ENCODE measurements at places on chromosomes 5 and 9. TPM values are rescaled to one million over a fixed set of nuclear protein-coding genes. Genes with fewer than 3 reads are reported as not detected.
A peak's percentile ranks its signal among the peaks of the same experiment; 100 is the strongest.

LRRTM2 gene
- total RNA-seq, result 0.20 TPM

SLC36A3 gene
- not detected for total RNA-seq

STK32A gene
- total RNA-seq, result 0.04 TPM

PIP5KL1 gene
- total RNA-seq, result 4.3 TPM

ZFYVE16 gene
- 21.4 TPM for total RNA-seq

GRCh38 chr5:127924606-127925005, 159.0 kb upstream of the SLC12A2 start:
- ATAC-seq, result no peak

DNA sequence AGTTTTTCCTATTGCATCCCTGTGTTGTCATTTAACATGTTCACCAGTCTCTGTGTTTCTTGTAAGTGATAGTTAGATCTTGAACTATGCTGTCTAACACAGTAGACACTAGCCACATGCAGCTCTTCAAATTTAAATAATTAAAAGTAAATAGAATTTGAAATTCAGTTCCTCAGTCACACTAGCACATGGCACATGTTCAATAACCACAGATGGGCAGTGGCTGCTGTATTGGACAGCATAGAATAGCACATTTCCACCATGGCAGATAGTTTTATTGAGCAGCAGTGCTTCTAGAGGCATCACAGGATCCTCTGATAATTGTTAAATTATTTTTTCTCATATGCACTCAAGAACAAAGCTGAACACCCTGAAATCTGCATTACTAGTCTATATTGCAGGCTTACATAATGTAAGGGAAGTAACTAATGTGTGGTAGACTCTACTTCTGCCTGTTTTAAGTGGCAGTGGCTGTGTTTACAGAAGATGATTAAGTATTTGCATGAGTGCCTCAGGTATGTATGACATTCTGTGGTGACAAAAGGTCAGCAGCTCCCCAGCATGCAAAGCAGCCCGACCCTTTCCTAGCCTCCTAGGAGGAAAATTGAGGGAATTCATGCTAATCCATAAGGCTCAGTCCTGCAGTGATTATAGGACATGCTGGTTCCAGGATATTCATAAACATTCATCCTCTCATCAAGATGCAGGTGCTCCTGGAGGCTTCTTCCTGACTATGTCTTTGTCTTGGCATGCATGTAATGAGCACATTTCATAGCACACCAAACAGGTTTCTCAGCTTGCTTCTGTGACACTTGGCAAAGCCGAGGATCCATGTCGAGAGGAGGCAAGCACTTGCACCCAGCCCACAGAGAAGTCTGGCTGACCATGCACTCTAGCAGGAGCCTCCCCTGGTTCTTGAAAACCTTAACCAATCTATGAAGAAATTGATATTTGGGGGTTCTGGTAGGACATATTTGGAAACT, 45.5 kb downstream of the SH3RF2 start:
- ATAC-seq, result peak; percentile 84

- ATAC-seq, result no peak
These were observed 210.2 kb downstream of the ICE1 start for GRCh38 chr5:5632678-5633077.

DNA sequence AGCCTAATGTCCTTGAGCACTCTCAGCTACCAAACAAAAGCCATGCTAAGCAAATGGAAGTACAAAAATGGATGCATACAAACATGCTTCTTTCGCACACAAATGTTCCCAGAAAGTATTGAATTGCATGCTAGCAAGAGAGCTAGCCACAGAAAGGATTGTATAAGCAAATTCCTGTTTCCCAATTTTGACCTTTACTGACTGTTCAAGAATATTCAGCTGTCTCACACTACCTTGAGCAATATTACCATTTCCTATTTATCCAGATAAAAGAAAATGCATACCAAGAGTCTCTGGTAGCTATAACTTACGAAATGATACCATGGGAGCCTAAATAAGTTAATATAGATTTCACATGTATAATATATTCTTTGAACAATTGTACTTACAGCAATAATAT, 264.6 kb downstream of the TMEM167A start:
- no peak for ATAC-seq

DNA sequence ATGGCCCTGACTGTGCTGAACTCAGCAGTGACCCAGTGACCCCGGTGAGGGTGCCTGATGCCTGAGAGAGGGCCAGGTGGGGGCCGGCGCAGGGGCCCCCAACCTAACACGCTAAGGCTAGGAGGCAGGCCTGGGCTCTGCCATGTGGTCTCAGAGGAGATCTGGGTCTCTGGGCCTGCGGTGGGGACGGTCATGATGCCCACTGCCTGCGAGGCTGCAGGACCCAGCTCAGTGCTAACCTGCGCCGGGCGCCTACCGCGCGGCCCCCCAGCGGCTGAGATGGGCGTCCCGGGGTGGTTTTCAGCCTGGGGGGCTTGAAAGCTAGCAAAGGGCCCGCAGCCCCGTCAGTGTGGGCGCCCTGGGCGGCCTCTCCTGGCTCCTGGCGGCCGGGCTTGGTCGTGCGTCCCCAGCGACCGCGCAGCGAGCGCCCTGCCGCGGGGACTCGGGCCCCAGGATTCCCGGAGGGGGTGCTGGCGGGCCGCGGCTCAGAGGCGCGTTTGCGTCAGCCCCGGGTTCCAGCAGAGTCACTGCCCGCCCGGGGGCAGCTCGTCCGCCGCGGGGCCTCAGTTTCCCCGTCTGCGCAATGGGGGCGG, 2.5 kb downstream of the EGFL7 start:
- ATAC-seq, result no peak

GRCh38 chr5:178449163-178450070, 140.8 kb downstream of the COL23A1 start:
- no peak for ATAC-seq

DNA sequence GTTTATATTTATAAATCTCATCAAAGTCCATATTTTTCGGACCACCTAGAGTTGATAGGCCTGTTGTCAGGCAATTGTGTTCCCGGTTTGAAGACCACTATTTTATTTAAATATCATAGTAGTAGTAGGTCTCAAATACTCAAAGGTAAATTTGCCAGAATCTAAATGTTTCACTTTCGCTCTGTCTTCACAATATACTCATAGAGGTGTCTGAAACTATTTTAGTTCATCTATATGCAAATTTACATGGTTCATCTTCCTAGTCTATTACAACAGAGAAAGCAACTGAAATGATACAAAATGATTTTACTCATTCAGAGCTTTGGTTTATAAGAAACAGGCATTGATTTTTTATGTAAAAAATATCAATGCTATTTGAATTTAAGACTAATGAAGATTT, 1897.5 kb downstream of the EFNA5 start:
- ATAC-seq, result no peak

Data from esophagus mucosa (tissue), 1 donor.